ENCODE measurements at places on chromosomes 13 and 19.

GRCh38 chr13:95642999-95643398 lies 1.5 kb downstream of the DZIP1 start:
- no peak for DNase-seq

- peak; percentile 15 for DNase-seq
These were observed 133.2 kb downstream of the FRY start for GRCh38 chr13:32164622-32165268.

DNA sequence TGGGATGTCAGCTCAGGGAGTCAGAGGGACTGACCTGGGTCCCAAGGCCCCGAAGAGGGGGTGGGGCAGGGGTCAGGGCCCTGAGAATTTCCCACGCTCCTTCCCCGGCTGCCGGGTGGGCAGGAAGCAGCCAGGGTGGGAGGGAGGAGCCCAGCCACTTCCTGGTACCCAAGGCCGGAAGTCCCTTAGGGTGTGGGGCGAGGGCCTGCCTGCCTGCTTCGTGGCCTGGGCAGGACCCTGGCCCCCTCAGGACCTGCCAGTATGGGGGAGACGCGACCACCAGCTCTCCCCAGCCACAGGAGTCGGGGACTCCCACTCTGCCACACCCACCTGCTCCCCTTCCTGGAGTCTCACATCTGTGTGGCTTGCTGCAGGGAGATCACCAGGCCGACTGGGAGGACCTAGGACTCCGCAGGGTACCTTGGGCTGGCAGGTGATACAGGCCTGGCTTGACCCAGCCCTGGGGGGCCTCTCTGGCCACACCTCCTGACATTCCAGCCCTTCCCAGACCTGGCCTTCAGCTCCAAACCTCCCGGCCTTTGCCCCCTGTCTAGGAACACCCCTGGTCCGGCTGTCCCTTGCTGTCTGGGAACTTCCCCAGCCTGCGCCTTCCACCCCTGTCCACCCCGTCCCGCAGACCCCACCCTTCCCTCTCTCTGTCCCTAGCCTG lies 9.8 kb upstream of the CIRBP start:
- no peak for DNase-seq

GRCh38 chr19:16875584-16876555 lies 12.9 kb upstream of the F2RL3 start:
- no peak for DNase-seq

DNA sequence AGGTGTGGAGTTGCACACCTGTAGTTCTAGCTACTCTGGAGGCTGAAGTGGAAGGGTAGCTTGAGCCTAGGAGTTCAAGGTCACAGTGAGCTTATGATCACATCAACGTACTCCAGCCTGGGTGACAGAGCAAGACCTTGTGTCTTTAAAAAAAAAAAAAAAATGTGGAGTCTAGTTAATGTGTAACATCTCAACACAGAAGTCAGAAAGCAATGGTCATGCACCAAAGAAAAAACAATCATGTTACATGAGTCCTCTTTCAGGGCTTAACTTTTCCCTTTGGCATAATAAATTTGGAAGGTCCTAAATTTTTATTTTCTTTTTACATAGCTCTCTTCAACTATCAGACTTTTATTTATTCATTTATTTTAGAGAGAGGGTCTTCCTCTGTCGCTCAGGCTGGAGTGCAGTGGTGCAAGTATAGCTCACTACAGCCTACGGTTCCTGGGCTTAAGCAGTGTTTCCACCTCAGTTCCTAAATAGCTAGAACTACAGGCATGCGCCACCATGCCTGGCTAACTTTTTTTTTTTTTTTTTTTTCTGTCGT lies 22.3 kb downstream of the SETDB2 start:
- DNase-seq, result no peak

DNA sequence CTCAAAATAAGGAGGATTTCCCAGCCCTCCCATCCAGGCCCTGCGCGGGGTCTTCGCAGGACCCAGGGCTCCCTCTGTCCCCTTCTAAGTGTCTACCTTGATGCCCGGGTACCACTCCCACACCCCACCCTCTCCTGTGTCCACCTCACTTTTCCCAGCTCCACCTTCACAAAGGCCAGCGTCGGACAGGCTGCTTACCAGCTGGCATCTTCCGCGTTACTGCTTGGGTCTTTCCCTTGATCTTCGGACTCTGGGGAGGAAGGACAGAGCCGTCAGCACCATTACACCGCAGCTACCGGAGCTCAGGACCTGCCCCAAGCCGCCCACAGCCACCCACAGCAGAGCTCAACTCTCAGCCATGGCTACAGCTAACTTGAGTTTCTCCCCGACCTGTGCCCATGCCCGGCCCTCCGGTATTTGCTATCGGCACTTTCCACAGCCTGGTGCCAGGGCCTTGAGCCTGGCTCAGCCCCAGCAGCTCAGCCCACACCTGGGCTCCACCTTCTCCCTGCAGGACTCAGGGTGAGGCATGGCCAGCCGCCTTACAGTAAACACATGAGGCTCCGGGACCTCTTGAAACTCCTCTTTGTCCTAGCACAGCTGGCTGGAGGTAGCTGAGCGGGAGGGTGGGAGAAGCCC lies 3.8 kb downstream of the C13orf46 start:
- no peak for DNase-seq

- DNase-seq, result no peak
These were observed 4.6 kb downstream of the CPAMD8 start for GRCh38 chr19:17021793-17022590.

DNA sequence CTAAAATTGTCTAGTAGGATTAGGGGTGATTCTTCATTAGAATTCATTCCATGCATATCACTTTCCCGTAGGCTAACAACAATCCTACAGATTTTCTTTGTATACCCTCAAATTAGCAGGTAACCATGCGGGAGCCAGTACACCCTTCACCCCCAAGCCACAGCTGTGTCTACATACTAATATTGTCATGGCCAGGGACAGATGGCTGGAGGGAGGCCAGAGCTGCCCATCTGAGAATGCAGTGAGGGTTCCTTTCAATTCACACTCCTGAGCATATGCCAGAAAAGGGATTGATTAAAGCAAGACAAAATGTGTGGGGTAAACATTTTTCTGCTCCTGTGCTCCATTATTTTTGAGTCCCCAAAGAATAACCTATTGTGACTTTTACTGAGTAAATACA lies 68.9 kb downstream of the FREM2 start:
- DNase-seq, result no peak

DNA sequence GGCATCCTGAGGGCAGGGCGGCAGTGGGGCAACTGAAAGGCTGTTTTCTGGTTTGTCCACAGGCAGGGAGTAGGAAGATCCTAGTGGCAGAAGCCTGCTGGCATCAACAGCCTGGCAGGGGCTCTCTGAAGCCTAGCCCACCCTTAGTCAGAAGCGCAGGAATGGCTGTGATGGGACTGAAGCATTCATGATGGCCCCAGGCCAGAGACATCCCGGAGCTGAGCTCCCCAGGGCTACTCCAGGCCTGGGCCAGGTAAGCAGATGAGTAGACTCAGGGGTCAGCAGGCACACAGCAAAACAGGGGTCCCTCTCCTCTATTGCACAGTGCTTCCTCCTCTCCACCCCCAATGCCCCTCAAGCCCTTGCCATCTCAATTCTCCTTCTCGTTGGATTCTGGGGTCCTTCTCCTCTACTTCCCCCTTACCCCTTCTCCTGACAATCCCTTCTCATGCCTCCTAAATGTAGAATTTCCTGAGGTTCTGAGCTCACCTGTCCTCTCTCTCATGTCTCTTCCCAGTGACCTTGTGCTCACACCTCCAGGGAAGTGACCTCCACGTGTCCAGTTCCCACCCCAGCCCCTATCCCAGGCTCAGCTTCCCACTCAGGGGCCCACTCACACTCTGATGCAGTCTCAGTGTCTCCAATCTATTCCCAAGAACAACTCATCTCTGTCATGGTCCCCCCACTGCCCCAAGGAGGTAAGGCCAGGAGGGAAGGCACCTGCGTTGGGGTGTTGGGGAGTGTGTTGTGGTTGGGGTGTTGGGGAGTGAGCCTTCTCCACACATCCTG lies 158.7 kb upstream of the ZNF507 start:
- DNase-seq, result no peak

Measured in GM18507 (cell line).